Amniotic stem cell (primary cell): ENCODE measurements at places on chromosomes 5 and 9.

DNA sequence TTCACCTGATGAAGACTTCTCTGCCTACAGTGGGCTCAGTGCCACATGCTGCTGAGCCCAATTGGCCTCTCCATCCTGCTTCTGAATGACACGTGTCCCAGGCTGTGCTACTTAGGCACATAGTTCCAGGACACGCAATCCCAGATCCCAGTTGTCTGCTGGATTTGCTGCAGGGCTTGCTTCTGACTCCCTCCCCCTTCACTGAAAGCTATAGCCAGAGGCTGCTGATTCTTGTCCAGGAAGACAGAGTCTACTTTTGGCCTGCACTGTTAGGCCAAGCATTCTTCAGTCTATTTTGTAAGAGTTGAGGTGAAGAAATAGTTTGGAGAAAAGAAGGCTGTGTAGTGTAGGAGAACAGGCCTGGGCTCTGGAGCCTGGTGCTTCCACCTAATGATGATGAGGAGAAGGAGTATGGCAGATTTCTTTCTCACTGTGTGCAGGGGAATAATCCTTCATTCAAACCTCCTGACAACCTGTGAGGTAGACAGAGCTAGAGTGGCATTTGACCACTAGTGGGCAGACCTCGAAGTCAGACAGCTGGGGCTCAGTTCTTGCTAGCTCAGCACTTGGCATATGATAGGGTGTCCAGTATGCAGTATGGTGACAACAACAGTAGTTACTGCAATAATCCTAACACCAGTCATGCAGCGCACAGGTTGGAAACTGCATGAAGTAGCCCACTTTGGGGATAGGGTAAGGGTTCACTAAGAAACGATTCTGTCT is 19.5 kb upstream of the ASPN start:
- DNase-seq, result no peak

DNA sequence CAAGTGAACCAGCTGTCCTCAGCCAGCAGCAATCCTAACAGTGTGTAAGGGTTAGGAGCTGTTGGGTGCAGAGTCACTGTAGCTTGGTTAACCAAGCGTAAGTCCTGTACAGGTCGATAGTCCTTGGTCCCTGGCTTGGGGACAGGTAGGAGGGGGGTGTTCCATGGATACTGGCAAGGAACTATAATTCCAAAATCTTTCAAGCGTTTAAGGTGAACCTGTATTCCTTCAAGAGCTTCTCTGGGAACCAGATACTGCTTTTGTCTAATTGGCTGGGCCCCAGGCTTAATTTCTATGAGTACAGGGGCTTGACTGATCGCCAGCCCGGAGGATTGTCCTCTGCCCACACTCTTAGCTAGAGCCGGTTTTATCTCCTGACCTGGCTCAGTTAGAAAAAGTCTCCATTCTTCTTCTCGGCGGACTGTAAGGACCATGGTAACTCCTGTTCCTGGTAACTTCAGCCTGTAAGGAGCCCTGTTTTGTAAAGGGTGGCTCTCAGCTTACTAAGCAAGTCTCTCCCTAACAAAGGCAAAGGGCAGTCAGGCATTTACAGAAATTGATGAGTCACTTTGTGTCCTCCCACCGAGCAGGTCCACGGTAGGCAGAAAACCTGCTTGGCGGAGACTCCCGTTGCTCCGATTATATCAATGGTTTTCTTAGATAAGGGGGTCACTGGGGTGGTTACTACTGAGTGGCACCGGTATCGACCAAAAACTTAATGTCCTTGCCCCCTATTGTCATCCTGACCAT is 6.0 kb upstream of the ZNF354C start:
- DNase-seq, result no peak

DNA sequence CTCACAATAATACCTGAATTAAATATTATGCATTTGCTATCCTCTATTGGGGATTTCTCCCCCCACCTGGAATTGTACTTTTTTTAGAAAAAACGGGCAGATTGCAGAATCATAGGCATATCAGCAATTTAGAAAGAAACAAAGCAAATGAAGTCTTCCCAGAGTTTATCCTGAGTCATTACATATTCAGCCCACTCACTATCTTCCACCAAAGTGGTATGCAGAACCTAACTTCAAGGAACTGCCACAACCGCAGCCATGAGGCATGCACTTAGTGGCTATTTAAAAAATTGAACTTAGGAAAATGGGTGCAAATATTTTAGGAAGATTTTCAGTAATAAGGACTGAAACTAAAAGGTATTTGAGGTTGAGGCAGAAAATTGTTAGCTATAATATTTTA is 48.6 kb downstream of the UBAP1 start:
- DNase-seq, result no peak

- no peak for DNase-seq
These were observed 69.0 kb upstream of the IRX1 start for GRCh38 chr5:3526551-3527185.

GRCh38 chr9:100011062-100011681 is 87.6 kb downstream of the ERP44 start:
- peak; percentile 8 for DNase-seq

GRCh38 chr5:107980923-107981692 is 310.4 kb upstream of the EFNA5 start:
- DNase-seq, result no peak

DNA sequence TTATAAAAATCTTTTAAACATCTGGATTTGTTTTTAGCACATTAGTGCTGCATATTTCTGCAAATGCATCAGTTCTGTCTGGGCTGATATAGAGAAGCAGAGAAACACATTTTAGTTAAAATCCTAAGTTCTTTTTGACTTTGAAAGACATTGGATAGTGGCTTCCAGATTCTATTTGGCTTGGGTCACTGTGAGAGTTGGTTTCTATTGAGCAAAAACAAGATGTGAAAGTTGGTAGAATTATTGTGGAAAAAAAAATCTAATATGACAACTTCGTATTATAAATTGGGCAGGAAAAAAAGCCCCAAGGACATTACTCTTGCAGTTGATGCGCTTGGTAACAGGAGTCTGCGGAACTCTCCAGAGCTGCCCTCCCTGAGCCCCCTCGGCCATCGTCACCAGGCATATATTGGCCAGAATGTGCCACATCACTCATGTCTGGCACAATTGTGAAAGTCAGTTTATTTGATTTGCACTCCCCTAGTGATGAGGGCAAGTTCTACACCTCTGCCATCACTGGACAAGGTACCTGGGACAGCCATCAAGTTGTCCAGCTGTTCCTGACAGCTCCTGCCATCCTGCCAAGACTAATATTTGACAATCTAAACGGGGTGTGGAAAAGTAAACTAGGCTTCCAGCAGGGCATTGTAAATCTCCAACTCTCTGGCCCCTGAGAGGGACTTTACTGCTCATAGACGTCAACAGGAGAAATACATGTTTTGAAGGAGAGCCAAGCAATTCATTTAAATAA is 334.5 kb downstream of the TENT4A start:
- no peak for DNase-seq

GRCh38 chr5:147782110-147783028 is at the start of gene JAKMIP2:
Gene JAKMIP2, minus strand, starts transcription at chr5:147782728. Its CDS starts 110,922 bp downstream, at chr5:147671806.
- DNase-seq, result no peak

DNA sequence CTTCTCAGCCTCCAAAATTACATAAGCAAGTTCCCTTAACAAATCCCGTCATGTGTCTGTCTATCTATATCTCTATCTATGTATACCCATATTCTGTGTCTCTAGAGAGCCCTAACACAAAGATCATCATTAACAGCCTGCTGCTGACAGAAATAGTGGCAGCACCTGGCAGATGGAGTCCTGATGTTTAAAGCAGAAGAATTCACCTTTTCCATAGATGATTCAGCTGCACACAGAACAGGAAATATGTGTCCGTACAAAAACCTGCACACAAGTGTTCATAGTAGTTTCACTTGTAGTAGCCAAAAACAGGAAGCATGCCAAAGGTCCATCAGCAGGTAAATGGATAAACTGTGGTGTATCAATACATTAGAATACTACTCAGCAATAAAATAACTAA is 45.0 kb upstream of the ACO1 start:
- DNase-seq, result no peak

DNA sequence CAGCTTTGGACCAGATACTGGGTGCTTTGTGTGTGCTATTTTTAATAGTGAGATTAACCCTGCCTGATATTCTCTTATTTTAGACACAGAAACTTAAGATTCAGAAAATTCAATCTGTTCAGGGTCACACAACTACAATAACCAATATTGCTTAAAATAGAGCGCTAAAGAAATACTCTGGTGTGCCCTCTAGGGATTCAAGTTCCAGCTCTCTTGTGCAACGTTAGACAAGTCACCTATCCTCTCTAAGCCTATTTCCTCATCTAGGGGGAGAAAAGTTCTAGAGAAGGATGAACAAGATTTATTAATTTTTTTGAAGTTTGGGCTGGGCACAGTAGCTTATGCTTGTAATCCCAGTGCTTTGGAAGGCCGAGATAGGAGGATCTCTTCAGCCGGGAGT is 2.1 kb upstream of the SCAI start:
- DNase-seq, result no peak

DNA sequence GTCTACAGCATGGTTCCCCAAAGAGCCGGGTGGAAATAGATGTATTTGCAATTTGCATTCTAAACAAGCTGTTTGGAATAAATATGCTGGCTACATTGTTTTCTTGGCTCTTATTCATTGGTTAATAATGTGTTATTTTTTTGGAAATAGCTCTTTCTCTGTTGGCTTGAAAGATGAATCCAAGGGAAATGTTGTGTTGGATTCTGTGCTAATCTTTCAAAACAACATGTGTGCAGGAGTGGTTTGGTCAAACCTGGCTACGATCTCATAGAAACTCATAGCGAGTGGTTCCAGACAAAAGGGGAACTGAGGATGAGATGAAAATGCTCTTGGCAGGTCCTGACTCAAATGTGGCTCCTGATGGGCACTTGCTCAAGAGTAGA is 63.7 kb upstream of the CXCL14 start:
- no peak for DNase-seq

DNA sequence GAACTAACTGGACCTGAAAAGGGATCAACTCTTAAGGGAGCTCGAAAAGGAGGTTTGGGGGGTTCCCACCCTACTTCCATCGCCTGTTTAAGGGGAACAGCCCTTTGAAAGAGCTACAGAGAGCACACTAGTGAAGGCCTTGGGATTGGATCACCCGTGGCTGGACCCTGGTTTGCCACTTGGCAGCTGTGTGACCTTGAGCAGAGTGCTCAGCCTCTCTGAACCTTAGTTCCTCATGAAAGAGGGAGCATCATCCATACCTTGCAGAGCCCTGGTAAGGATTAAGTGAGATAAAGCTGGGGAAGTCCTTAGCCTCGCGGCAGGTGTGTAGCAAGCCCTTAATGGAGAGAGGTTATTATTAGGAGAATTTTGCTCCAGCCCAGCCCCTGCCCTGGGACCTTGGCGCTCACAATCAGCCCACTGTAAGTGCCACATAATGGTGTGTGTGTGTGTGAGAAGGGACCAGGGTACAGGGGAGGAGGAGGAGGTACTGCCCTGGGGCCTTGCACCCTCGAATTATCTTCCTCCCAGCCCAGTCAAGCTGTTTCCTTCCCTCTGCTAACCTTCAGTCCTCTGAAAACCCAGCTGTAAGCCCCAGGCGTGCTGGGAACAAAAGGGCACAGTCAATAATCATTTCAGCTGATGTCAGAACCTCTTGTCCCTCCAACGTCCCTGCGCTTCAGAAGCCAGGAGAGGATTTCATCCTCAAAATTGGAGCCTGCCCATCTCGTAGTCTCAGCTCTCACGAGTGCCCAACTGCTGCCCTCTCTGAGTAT is 42.9 kb downstream of the FOXI1 start:
- DNase-seq, result no peak

GRCh38 chr9:33459115-33459514 is 11.7 kb upstream of the AQP3 start:
- DNase-seq, result no peak

DNA sequence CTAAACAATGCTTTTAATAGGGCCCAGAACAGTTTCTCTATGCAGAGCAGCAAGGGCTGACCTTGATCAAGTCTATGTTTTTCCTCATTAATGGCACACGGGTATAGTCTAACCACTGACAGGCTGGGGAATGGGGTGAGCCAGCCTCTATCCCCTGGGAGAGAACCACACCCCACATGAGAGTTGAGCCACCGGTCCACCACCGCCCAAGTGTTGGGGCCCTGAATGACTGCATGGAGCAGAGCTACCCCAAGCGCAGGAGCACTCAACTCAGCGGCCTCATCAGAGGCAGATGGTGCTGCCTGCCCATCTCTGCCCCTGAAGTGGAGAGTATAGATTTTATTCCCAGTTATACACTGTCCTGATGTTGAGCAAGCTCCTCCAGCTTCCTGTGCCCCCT is 247.9 kb upstream of the IRX1 start:
- no peak for DNase-seq

GRCh38 chr5:150731669-150732242 is 27.1 kb downstream of the DCTN4 start:
- DNase-seq, result no peak

GRCh38 chr5:33629999-33630398 is 189.2 kb downstream of the TARS1 start:
- no peak for DNase-seq

- DNase-seq, result no peak
These were observed 42.7 kb upstream of the PLPP1 start for GRCh38 chr5:55577353-55578060.

DNA sequence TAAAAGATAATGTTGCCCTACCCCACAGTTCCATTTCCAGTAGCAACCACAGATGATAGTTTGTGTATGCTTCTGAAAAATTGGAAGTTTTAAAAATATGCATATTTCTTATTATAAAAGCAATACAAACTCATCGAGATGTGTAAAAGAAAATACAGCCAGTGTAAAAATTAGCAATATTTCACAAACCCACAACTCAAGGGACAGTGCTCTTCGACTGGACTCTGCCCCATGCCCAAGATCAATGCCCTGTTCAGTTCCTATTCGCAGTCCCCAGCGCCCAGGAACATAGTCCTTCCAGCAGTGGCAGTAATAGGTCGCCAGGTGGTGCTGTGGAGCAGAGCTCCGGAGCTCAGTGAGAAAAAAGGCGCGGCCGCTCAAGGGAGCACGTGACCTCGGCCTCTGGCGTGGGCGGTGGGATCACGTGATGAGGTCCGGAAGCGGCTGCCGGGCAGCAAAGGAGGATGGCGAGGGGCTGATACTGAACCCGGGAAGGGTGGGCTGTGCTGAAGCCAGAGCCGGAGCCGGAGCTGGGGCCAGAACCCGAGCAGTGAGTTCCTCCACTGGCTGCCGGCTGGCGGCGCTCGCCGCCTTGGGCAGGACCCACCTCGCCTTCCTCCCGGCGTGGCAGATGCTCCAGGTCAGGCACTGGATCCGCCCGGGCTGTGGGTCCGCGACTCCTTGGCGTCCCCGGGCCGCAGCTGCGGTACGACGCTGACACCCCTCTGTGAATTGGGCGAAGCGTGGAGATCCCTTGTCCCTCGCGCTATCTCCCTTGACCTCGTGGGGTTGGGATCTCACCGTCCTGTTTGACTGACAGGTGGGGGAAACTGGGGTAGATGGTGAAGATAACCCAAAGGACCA is at the start of gene SLC36A1:
TSS of gene SLC36A1 (plus strand) at position 430 of the 864 bp plus-strand sequence. CDS start 11,190 bp downstream, outside the sequence.
- peak; percentile 75 for DNase-seq

DNA sequence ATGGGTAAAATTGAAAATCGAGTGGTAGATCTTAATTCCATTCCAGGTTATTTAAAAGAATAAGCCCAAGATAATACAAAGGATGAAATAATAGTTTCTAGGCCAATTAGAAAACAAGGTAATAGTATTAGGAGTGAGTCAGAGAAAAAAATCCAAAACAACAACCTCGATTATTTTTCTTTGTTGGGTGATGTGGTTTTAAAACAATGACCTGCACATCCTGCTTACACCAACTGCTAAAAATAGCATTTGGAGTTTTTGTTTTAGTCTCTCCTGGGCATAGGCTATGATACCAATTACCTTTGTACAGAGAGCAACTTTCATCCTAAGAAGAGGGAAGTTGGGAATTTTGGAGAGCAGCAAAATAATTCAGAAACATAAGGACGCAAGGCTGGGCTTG is 101.7 kb upstream of the MYO10 start:
- DNase-seq, result no peak
